ENCODE measurements at places on chromosomes 4 and X.
A peak's percentile ranks its signal among the peaks of the same experiment; 100 is the strongest.

DNA sequence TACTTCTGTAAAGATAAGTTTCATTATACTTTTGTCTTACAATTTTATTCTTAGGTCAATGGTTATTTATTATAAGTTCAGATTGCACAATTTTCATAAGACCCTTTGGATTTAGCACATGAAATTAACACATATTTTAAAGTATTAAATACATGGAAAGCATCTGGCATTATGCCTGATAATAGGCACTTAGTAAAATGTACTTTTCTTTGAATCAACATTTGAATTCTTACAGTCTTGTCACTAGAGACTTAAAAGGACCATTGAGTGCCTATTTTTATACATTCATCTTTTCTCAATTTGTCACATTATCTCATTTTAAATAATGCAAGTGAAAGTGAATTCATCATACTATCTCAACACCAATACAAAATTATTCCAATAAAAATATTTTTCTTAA is 23.0 kb downstream of the NIPAL1 start:
- no peak for DNase-seq

GRCh38 chr4:176957353-176958118 is 164.8 kb upstream of the VEGFC start:
- DNase-seq = no peak

- no peak for DNase-seq
Measured at GRCh38 chr4:178871476-178871875, 1429.2 kb upstream of the AGA start.

DNA sequence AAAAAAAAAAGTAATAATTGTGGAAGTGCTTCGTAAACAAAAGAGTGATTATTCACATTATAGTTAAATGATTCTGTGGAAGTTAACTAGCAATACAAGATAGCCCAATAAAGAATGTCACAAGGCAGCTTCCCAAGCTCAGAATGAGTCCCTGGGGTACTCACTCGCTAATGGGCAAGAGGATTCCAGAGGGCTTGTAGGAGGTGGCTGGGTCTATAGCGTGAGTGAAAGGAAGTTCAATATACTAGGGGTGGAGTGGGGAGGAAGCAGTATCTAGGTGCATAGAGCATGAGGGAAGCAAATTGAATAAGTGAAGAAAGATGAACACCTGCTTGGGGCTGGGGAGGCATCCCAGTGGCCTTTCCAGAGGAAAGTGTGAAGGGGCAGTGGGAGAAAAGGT is 42.5 kb downstream of the RTL5 start:
- DNase-seq = no peak

DNA sequence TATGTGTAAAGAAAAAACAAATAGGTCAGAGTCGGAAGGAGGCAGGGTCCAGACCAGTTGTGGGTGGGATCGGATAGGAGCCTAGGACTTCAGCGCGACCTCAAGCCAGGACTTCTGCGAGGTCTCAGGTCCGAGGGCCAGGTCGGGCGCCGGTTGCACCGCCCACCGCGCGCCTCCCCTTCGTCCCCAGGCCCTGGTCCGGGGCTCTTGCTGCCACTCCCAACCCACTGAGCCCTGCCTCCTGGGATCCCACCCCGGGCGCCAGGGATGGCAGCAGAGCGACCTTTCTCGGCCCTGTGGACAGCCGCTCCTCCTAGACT is 12.3 kb downstream of the PITX2 start:
- DNase-seq = no peak

DNA sequence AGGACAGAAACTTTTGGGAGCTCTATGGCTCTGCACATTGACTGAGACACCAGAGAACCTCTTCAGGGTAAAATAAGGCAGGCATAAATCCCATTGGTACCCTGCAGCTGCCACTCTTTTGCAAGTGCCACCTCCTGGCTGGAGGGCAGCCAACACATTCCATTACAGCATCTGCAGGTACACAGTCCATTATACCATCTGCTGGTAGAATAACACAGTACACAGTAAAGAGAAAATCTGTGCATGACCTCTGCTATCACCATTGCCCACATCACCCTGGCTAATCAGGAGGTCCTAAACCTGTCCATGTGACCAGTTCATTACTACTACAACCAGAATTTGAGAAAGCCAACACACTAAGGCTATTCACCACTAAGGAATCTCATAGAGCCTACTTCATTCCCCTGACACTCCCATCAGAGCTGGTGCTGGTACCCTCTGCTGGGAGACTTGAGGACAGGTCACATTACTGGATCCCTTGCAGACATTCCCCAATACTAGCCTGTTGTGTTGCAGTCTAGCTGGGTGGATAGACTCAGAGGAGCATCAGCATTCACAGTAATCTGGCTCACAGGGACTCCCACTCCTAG is 176.2 kb upstream of the TACR3 start:
- DNase-seq = no peak

DNA sequence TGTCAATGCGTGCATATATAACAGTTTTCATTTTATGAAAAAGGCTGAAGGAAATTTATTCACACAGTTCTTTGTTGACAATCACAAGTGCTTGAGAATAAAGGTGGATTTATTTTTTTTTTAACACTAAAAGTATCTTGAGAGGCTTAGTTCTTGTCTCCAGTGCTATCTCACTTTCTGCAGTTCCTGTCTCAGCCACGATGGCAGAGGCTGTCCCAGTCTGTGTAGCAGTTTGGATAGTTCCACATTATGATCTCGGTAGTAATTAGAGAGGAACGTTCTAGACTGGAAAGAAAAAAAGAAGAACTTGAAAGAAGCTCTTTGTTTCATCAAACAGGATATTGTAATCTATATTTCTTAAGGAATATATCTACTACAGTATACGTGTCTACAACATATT is 229.0 kb downstream of the UGT8 start:
- DNase-seq = no peak

GRCh38 chrX:55326985-55327384 is 62.3 kb upstream of the PAGE3 start:
- DNase-seq = no peak

- no peak for DNase-seq
Measured at GRCh38 chrX:146602246-146602645, 207.3 kb upstream of the CXorf51B start.

DNA sequence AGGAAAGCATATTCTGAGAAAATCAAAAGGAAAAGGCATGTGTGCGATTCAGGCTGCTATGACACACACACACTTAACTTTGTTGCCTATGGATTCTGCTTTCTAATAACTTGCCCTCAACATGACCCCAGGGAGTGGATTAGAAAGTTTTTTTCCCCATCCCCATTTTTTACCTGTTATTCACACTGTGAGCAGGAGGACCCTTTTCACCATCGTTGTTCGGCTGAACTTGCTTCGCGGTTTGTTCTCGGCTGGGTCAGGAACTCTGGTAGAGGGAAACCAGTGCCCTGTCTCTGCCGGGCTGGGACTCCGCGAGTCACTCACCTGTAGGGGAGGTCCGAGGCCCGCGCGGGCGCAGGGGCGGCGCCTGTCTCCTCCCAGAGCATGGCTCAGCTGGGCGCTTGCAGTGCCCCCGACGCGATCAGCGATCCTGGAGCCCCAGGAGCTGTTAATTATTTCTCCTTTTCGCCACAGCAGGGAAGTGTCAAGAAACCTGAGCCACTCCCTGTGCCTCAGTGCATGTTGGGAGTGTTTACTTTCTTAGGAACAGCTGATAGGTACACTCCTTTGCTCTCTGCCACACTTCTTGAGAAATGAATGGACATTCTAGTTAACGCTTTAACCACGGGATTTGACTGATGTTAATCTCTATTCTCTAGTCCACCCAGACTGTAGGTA is at the start of gene RASSF6:
TSS of gene RASSF6 (minus strand) at position 322 of the 678 bp plus-strand sequence. CDS start 8,641 bp downstream, outside the sequence.
- DNase-seq = peak; percentile 72

DNA sequence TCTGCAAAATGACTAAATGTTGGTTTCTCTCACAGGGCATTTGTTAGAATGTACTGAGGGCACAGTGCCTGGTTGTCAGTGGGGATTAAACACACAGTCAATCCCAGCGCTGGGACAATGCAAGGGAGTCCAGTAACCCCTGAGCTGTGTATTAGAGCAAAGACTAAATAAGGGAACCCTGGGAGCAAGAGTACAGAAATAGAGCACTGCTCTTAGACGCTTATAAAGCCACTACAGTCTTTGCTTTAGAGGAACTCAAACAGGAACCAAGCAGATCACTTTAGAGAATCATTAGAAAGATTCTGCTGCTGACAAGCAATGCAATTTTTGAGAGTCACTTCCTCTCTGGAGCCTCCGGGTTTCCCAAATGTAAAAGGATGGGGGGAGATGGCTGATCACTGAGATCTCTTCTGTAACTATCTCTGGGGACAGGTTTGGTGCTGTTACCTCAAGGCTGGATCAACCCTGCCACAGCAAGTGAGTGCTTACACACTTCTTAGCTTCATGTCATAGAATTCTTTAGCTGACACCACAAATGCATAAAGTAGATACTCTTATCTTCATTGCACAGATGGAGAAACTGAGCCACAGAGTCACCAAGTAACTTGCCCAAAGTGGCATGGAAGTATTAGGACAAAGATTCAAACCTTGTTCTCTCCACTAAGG is 137.8 kb upstream of the CPEB2 start:
- DNase-seq = no peak

GRCh38 chrX:72060196-72060920 is 71.4 kb downstream of the RTL5 start:
- DNase-seq = no peak

DNA sequence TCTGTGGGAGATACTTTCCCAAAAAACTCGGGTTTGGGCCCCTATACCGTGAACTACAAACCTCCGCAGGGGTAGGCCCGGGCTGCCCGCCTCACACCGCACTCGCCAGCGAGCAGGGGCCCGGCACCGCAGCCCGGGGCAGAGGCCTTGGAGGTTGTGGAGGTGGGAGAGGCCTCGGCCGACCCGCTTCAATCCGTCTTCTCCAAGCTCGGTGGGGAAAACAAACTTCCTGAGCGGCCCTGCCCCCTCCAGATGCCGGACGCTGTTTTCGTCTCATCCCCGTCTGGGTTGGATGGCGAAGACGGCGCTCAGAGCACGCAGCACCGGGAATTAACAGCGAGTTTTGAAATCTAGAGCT is 442 bp upstream of the MCUB start:
- DNase-seq = peak; percentile 84

- no peak for DNase-seq
Measured at GRCh38 chr4:85928775-85929591, 430.9 kb downstream of the MAPK10 start.

GRCh38 chr4:135194477-135194876 is 992.9 kb upstream of the PABPC4L start:
- no peak for DNase-seq

DNA sequence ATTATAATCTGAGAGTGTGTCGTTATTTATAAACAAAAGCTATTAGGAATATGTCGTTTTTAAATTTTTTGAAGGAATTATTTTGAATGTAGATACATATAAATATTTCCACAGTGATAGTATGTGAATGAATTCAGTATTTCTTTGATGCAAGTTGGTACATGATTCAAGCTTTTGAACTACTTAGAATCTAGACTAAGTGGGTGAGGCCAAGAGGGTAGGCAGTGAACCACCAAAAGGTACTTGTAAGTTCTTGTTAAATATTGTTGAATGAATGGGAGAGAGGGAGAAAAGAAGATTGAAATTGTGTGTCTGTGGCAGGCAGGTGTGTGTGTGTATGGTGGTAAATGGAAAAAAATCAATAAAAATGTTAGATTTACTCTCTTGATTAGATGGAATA is 69.6 kb downstream of the ARFIP1 start:
- no peak for DNase-seq

DNA sequence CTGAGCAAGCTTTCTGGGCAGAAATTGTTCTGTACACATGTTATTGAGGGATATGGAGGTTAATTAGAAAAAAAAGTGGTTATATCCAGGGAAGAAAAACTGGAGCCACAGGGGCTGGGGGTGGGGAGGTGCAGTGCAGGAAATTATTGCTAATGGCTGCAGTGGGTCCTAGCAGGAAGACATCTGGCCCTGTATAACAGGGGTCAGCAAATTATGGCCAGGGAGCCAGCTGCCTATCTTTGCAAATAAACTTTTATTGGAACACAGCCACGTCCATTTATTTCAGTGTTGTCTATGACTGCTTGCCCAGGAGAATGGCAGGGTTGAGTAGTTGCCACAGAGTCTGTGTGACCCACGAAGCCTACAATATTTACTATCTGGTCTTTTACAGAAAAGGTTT is 23.4 kb upstream of the PRPS2 start:
- DNase-seq = no peak

DNA sequence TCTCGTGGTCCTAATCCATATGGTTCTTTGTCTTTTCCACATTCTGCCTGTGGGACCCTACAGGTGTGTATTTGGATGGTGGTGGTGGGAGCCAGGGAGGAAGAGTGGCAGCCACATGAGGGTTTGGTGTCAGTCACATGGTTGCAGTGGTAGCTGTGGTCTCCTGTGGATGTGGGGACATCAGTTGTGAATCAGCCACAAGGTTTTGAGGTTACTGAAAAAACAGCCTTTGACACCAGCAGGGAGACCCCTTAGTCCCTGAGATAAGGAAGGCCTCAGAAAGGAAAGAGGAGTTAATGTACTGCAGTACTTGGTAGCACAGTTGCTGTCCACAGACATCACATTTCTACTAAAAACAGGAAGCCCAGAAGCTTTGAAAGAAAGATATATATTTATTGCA is 15.8 kb upstream of the GAGE10 start:
- no peak for DNase-seq

DNA sequence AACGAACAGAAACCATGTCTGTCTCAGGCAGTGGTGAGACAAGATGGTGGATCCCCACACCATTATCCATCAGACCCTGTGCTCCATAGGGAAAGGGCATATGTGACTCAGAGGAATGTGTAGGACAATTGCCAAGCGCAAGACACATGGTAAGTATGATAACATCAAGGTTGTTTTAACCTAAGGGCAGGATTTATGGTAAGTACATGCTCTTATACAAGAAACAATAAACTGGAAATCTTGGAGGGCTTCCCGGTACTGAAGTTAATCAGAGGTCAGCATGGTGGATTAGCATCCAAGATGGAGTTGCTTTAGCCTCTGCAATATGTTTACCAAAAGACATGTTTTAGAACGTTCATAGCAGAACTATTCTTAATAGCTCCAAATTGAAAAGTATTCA is 355.0 kb downstream of the PPP1R2C start:
- DNase-seq = no peak

GRCh38 chr4:125734504-125734903 is 419.7 kb downstream of the FAT4 start:
- DNase-seq = no peak

- no peak for DNase-seq
Measured at GRCh38 chrX:101208152-101208905, 11.3 kb upstream of the DRP2 start.

DNA sequence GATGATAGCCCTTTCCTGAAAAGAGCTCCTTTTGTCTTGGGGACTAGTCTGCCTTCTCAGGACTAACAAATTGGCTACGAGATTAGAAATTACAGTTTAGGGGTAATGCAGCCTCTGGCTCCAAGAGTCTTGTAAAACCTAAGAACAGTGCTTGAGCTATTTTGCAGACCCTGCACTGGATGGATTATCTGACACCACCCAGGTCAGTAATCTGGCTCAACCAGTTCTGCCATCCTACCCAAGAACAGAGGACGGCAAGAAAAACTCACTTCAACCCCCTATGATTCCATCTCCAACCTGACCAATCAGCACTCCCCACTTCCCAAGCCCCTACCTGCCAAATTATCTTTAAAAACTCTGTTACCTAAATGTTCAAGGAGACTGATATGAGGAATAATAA is 225.1 kb downstream of the FAM47A start:
- no peak for DNase-seq

GRCh38 chrX:18674417-18674787 is 2.5 kb upstream of the RS1 start:
- no peak for DNase-seq

- DNase-seq = no peak
Measured at GRCh38 chr4:143641361-143641760, 59.1 kb downstream of the FREM3 start.

Data from posterior vena cava (tissue), 2 donors.